WTC11 (cell line): ENCODE measurements at places on chromosomes 6 and 20.
A peak's percentile ranks its signal among the peaks of the same experiment; 100 is the strongest.

- DNase-seq = peak; percentile 79
Observed at GRCh38 chr6:157763129-157763903, 59.7 kb upstream of the SNX9 start.

- DNase-seq = peak; percentile 25
Observed at GRCh38 chr20:11891077-11891775, 26.5 kb upstream of the BTBD3 start.

- no peak for DNase-seq
Observed at GRCh38 chr6:73047801-73048200, 177.5 kb downstream of the KHDC1L start.

GRCh38 chr20:23257848-23258746, 92.5 kb upstream of the NXT1 start:
- no peak for DNase-seq

DNA sequence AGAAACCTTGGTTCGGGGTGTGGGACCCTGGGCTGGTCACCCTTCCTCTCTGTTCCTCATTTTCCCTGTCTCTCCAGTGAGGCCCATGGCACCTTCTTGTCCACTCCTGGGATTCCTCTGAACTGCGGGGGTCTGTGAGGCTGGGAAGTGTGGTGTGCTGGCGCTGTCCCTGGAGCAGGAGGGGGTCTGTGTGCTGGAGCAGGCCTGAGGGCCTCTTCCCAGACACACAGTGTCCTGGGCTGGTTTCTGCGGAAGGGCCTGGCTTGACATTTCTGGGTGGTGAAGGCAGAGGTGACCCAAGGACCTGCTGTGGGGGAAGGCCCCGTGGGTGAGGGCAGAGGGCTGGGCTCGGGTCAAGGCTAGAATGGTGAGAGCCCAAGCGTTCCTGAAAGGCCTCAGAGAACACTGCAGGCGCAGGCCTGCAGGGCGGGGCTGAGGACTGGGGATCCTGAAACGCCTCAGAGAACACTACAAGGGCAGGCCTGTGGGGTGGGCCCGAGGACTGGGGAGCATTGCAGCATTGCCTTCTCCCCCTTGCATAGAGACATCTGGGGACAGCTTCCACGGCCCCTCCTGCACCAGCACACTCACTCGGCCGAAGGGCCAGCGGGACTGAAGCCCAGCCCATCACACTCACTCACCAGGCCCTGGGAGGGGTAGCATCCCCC, 10.6 kb upstream of the BAK1 start:
- no peak for DNase-seq

GRCh38 chr20:39661833-39662232, 699.7 kb downstream of the DHX35 start:
- no peak for DNase-seq

DNA sequence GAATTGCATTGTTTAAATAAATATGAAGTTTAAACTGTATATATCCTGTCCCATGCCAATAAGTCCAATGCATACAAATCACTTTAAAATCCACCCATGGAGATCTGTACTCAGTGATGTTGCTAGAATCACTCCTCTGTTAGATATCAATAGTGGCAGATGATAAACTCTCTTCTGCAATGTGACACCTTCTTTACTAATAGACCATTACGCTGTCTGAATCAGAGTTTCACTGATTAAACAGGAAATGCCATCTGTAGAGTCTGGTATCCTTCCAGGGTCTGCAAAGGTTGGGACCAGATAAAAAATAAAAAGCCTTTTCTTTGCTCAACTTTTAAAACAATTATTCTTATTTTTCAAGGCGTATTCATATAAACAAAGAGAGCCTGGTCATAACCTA, 134.5 kb downstream of the EDN3 start:
- no peak for DNase-seq

GRCh38 chr6:12609751-12610150, 106.8 kb upstream of the PHACTR1 start:
- no peak for DNase-seq

GRCh38 chr20:10864076-10864672, 190.4 kb upstream of the JAG1 start:
- peak; percentile 31 for DNase-seq

GRCh38 chr6:7262746-7263518, 50.1 kb downstream of the SSR1 start:
- DNase-seq = no peak

DNA sequence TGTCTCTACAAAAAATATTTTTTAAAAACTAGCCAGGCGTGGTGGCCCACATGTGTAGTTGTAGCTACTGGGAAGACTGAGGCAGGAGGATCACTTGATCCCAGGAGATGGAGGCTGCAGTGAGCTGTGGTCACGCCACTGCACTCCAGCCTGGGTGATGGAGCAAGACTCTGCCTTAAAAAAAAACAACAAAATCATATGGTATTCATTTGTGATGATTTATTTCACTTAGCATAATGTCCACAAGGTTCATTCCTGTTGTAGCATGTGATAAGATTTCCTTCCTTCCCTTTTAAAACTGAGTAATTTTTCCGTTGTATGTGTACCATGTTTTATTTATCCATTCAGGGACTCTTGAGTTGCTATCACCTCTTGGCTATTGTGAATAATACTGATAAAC, 26.2 kb downstream of the TMEM170B start:
- DNase-seq = no peak

DNA sequence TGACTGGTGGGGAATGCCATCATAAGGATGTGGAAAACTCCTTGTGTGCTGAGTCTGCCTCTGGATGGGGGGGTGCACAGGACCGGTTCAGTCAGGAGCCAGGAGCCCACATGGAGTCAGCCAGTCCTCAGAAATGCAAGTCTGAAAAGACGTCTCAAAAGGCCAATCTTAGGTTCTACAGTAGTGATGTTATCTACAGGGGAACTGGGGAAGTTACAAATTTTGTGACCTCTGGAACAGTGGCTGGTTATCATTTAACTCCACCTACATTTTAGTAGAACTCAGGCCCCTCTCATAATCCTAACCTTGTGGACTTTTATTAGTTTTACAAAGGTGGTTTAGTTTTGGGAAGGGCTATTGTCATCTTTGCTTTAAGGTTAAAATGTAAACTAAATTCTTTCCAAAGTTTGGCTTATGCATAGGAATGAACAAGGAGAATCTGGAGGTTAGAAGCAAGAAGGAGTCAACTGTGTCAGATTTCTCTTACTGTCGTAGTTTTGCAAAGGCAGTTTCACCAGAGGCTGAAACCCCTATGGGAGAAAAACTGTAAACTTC, 13.7 kb upstream of the TBC1D22B start:
- DNase-seq = no peak

DNA sequence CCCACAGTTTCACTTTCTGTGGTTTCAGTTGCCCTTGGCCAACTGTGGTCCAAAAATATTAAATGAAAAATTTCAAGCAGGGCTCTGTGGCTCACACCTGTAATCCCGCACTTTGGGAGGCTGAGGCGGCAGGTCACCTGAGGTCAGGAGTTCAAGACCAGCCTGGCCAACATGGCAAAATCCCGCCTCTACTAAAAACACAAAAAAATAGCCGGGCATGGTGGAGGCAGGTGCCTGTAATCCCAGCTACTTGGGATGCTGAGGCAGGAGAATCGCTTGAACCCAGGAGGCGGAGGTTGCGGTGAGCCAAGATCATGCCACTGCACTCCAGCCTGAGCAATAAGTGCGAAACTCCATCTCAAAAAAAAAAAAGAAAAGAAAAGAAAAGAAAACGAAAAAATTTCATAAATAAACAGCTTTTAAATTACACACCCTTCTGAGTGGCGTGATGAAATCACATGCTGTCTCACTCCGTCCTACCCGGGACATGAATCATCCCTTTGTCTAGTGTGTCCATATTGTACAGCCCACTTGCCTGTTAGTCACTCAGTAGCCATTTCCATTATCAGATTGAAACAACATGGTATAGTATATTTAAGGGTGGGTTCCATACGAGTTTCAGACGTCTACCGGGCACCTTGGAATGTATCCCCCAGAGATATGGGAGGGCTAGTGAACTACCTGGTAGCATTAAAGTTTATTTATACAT, 11.7 kb downstream of the PTPRK start:
- DNase-seq = no peak

DNA sequence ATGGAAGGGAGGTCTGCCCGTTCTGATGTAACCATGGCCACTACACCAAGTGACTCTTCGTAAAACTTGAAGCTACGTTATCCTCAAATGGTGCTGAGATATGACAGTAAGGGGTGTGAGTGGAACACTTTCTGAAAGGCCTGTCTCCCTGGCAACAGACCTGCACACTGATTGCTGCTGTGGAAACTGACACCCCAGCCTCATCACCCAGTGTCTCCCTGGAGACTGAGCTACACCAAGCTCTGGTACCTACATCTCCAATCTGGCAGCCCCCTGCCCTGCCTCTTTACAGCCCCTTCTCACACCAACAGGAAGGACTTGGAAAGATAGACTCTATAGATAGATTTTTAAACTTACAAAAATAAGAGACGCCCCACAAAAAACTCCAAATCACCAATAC, 13.2 kb downstream of the PI16 start:
- DNase-seq = no peak

DNA sequence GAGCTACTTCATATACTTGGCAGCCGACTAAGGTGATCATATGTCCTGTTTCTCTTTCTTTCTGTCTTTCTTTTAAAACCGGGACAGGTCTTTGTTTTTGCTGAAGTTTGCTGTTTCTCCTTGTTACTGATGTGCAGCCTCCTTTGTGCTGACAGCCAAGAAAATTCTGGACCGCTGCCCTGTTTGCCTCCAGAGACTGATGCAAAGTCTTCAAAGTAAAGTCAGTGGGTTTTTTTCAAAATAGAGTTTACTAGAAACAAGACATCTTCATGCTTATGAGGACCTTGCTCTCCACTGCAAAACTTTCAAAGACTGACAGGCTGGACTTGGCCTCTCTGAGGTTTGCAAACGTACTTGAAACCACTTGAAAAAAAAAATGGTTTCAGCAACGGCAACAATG, 510.5 kb upstream of the MAP3K7 start:
- DNase-seq = no peak

- no peak for DNase-seq
Observed at GRCh38 chr20:34575271-34575670, 16.8 kb downstream of the MAP1LC3A start.

- DNase-seq = no peak
Observed at GRCh38 chr6:157989541-157990289, 8.1 kb downstream of the SYNJ2 start.

GRCh38 chr6:142644866-142645265, 300.1 kb downstream of the HIVEP2 start:
- DNase-seq = no peak

DNA sequence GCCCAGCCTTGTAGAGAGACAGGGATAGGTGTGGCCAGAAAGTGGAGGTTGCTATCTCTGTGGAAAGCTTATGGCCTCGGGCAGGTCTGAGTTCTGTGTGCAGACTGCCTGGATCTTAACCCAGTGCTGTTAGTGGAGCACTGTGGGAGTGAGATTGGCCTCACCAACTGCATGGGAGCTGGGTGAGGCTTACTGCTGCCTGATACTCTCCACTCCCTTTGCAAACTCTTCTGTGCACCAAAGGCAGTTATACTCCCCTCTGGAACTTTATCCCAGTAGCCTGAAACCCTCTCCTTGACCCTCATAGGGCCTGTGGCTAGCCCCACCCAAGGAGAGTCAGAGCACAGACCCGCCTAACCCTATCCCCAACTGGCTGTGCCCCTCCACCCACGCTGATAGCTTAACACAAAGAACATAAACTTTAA, 41.4 kb upstream of the PKIB start:
- DNase-seq = no peak

DNA sequence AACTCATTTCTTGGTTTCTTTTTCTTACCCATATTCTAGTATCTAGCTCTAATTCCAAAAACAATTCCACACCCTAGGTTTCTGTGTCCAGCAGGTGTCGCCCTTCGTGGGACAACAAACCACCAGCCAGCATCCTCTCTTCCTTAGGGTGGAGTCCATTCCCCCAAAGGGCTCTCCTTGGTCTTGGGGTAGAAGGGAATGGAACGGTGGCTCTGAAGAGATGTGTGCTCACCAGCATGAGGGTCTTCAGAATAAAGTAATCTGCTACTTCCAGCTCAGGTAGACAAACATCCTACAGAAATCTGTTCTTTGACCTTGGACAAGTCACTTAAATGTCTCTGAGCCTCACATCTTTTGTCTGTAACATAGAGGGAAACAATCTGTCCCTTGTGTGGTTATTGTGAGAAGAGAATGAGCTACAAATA, 7.2 kb downstream of the HLA-DMB start:
- peak; percentile 82 for DNase-seq

DNA sequence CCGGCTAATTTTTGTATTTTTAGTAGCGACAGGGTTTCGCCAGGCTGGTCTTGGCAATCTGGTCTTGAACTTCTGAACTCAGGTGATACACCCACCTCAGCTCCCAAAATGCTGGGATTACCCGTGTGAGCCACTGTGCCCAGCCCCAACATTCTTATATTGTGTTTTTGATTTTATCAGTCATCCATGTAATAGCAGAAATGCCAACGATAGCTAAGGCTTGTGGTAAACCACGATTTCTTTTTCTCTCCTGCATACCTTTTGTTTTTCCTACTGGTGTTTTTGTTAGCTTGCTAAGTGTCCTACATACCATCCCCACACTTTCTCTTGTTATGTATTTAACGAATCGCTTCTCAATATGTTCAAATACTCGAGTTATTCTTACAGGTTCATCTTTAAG, 12.1 kb downstream of the PHACTR2 start:
- DNase-seq = no peak

DNA sequence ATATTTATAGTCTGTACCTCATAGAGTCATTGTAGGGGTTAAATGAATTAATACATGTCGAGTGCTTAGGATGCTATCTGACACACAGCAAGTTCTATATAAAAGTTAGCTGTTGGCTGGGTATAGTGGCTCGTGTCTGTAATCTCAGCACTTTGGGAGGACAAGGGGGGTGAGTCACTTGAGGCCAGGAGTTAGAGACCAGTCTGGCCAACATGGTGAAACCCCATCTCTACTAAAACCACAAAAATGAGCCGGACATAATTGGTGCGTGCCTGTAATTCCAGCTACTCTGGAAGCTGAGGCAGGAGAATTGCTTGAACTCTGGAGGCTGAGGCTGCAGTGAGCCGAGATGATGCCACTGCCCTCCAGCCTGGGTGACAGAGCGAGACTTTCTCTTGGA, 222.9 kb downstream of the UBE3D start:
- no peak for DNase-seq

DNA sequence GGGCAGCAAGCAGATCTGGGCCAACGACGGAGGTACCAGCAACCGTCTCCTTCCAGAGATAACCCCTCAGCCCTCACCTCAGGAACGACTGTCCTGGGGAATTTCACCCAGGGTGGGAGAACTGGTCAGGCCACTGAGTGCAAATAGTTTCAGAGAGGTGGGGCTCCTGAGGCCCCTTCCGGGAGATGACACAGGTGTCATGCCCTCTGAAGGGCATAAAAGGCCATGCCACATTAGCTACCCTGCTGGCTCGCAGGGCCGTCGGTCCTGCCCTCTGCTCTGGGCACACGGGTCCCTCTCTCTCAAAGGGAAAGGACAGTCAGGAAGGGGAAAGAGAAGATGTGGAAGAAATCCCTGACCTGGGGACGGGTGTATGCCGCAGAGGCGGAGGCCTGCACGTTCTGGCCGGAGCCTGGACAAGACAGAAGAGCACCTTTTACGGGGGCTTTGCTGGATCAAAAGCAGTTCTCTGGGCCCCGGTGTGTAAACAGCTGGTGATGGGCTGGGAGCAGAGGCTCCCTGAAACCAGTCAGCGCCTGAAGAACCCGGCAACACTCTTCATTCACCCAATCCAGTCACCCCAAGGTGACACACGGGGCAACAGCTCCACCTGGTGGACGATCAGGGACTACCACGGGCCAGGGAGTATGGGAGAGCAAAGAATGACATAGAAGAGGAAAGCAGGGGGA, 6.4 kb upstream of the TAF8 start:
- peak; percentile 96 for DNase-seq
